ENCODE measurements at places on chromosomes 4 and X.

DNA sequence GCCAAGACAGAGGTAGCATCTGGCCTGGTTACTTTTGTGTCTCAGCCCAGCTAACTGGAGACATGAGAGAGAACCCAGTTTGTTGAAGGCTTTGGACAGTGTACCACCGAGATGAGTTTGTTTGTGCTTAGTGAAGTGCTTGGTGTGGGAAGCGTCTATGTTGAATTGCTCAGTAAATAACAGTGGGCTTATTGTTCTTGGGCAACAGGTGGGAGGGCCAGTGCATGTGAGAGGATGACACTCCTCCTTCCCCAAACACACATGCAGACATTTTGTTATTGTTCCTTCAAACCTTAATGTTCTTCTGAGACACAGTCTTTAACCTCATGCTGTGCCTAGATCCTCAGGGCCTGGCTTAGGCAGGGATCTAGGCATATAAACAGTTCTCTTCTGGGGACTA lies 39.7 kb downstream of the MSN start:
- DNase-seq: no peak

DNA sequence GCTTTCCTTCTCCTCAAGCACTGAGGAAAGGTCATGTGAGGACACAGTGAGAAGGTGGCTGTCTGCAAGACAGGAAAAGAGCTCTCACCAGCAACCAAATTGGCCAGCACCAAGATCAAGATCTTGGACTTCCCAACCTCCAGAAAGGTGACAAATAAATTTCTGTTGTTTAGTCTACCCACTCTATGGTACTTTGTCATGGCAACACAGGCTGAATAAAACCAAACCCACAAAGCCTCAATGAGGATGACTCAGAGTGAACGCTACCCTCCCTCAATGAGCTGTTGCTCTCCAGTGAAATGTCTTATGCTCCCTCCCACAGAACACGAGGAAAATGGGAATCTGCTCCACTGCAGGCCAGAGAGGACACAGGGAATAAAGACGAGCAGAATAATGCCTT lies 244.1 kb downstream of the RAB28 start:
- DNase-seq: peak; percentile 8

GRCh38 chrX:1419545-1420355 lies 27.8 kb upstream of the SLC25A6 start:
- DNase-seq: no peak

GRCh38 chr4:38144031-38144430 lies 183.8 kb downstream of the PTTG2 start:
- DNase-seq: no peak

- DNase-seq: peak; percentile 0
Measured at GRCh38 chr4:106690487-106690886, 321.9 kb upstream of the GIMD1 start.

DNA sequence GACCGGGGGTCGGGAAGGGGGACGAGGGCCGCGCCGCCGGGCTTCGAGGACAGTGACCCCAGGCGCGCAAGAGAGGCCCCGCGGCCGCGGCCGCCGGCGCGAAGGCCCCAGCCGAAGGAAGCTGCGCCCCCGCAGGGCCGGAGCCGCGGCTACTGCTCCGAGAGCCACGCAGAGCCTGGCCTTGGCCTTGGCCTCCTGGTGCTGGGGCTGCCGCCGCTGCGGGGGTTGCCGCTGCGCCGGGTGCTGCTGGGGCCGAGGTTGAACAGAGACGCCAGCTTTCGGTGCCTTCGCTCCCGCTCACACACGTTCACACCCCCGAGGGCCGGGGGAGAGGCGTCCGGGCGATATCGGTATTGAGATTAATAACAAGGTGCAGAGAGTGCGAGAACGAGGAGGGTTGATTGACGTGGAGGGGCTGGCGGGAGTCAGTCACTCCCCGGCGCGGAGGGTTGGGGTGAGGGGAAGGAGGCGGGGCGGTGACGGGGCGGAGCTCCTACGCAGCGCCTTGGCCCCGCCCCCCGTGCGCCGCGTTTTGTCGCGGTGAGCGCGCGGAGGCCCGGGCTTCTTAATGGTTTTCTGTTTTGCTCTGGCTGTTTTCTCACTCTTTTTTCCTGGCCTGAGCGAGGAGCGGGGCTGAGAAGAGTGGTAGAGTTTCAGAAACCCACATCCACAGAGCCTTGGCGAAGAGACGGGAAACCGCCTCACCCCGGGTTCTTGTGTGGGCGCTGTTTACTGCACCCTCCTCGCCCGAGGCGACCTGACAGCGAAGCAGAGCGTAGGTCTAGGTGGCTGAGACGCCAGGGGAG lies 878 bp upstream of the CNOT6L start:
- DNase-seq: peak; percentile 75

DNA sequence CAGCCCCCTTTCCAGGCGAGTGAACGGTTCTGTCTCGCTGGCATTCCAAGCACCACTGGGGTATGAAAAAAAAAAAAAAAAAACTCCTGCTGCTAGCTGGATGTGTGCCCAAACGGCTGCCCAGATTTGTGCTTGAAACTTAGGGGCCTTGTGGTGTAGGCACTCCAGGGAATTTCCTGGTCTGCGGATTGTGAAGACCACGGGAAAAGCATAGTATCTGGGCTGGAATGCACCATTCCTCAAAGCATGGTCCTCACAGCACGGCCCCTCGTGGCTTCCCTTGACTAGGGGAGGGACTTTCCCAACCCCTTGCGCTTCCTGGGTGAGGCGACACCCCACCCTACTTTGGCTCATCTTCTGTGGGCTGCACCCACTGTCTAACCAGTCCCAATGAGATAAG lies 516.8 kb upstream of the FAM241A start:
- no peak for DNase-seq

DNA sequence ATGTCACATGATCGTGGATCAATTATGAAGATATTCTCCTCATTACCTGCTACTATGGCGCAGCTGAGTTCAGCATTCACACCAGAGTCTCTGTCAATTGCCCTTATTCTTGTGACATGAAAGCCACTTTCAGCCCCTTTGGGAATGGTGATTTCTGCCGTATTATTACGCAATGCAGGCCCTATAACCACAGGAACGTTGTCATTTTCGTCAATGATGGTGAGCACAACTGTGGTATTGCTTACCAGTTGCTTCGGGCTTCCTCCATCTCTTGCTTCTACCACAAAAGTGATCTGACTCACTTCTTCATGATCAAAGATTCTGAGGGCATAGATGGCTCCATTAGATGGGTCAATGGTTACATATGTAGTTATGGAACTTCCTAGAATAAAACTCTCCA lies 2.1 kb downstream of the PCDH18 start:
- no peak for DNase-seq

DNA sequence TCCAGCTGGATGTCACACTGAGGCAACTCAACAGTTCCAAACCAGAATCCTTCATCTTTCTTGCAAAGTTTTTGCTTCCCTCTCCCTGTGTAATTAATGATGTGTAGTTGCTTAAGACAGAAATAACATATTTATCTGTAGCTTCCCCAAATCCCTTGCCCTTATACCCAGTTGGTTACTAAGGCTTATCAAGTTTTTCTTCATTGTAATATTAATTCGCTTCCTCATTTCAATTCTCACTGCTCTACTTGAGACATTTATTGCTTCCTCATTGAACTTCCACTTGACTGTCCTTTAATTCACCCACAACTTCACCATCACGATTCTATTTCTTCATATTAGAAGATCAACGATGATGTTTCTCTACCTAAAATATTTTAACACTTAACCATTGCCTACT lies 386.6 kb upstream of the CPEB2 start:
- DNase-seq: no peak

Data from MG63 (cell line).